ENCODE measurements at places on chromosomes 11 and 22. TPM values are rescaled to one million over a fixed set of nuclear protein-coding genes. Genes with fewer than 3 reads are reported as not detected.

The SYTL2 gene
- 74.8 TPM for total RNA-seq

The OR4D5 gene
- not detected for total RNA-seq

The INS gene
- not detected for total RNA-seq

The RTL10 gene
- 26.3 TPM for total RNA-seq

The SUSD2 gene
- total RNA-seq, result 2.7 TPM

The FGF4 gene
- not detected for total RNA-seq

The AQP11 gene
- 0.17 TPM for total RNA-seq

The ZNF214 gene
- total RNA-seq, result not detected

The SF3B2 gene
- 227 TPM for total RNA-seq

The FAM227A gene
- total RNA-seq, result not detected

The CNTF gene
- total RNA-seq, result 4.7 TPM

- DNase-seq, result no peak
Observed at GRCh38 chr11:92342034-92342720, 117.6 kb downstream of the FAT3 start.

DNA sequence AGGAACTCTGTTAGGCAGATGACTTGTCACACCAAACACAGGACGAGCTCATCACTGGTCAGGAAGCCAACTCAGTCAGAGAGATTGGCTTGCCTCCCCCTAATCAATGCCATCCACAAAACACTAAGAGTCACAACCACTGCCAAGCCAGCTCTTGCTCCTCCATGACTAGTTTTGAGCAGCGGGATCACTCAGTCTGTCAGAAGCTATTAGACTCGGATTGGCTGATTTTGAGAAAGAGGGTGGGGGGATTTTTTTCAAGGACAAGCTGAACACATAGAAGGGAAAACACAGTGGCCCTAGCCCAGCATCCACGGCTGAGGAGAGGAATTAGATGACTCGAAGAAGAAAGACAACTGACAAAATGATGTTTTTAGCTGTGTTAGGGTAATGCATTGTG, 55.9 kb downstream of the SEZ6L start:
- no peak for DNase-seq

- DNase-seq, result no peak
Observed at GRCh38 chr22:19840059-19840458, 14.6 kb downstream of the GNB1L start.

DNA sequence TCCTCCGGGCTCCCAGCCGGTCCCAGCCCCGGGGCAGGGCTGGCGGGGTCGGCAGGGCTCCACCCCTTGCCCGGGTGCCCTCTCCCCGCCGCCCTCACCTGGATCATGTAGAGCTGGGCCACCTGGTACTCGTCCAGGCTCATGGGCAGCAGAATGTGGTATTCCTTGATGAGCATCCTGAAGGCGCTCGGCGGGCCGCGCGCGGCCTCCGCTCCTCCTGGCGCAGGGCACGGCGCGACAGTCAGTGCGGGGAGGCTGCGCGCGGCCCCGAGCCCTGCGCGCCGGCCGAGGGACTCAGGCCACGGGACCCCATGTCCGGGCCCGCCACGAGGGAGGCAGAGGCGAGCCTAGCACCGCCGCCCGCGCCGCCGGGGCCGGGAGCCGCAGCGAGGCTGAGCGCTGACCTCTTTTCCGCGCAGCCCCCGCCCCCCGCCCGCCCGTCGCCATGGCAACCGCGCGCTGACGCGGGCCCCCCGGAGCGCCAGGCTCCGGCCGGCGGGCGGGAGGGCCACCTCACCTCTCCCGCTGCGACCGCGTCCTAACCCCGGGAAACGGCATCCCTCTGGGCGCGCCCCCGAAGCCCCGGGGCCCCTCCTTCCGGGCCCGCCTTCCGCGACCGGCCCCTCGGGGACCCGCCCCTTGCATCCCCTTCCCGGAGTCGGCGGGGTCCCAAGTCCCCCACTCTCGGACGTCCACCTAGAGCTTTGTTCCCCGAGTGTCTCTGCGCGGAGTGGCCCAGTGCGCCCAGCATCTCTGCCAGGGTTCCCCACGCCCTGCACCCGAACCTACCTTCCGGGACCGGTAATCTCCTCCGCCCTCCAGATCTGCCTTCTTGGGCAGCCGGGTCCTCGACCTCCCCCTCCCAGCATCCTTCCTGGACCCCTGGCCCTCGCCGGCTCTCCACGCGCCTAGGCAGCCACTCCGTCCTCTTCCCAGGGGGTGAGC, 886 bp downstream of the PITPNM1 start:
- DNase-seq, result peak; percentile 73

- no peak for DNase-seq
Observed at GRCh38 chr11:60195923-60196368, 13.1 kb upstream of the MS4A6A start.

GRCh38 chr22:48336339-48337060, 1491.2 kb downstream of the BRD1 start:
- DNase-seq, result no peak

DNA sequence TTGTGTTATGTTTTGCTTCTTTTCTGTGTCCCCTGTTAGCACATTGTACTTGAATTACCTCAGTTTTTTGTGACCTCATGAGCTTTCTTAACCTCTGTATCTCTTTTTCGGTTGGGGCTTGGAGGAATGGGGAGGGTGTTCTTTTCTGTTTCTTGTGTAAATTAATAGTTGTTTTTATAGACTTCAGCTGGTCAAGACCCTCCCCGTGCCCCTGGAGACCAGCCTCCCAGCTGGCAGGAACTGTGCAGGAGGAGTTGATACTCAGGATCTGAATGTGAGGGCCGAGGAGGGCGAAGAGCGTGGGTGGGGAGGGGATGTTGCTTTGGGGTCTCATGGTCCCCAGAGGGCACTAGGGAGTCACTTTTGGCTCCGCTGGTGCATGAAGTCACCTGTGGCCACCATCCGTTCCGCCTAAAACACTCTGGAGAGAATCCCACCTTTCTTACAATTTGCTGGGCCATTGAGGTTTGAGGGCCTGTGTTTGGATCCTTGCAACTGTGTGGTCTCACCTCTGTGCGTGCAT, 44.3 kb upstream of the NNMT start:
- DNase-seq, result no peak

DNA sequence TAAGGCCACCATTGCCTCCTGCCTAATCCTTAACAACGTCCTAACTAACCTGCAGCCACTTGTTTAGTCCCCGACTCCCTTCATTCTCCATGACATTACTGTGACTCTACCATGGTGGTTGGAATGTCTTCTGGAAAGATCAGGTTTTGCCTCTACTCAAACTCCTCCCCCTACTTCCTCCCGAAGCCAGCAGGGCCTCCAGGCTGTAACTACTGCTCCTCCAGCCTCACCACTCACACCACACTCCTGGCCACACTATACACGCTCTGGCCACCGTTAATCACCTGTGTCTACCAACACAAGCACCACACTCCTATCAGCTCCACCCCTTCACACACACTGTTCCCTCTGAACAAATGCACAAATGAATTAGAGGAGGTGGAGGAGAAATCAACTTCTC, 69.2 kb downstream of the PACSIN2 start:
- no peak for DNase-seq

GRCh38 chr11:70032470-70032795, 45.7 kb upstream of the ANO1 start:
- no peak for DNase-seq

- no peak for DNase-seq
Observed at GRCh38 chr11:117750357-117750756, 46.7 kb downstream of the DSCAML1 start.

DNA sequence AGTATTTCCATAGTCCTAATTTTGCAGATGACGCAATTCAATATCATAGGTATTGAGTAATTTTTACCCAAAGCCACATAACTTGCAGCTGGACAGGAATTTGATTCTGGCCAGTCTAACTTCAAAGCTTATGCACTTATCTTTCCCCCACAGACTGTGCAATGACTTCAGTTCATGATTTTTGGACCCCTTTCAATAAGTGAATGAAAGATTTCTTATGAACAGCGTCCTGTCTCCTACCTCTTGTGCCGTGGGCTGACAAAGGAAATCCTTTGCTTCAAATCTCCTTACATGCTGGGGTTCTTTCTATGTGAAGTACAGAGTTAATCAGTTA, 217.7 kb upstream of the KIRREL3 start:
- DNase-seq, result no peak

DNA sequence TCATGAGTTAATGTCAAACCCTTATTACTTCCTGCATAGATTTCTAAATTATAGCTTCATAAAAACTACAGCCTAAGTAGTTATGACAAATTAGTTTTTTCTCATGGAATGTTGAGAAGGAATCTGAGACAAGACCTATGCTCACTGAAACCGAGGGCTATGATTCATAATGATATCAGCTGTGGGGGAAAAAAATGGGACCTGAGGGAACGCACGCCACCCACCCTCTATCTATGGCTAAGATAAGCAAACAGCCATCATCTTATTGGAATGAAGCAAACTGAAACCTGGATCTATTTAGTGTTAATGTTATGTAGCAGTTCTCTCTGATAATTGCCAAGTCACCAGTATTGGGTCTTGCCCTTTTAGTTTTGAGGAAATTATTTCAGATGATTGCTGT, 906.9 kb upstream of the RAG2 start:
- no peak for DNase-seq

DNA sequence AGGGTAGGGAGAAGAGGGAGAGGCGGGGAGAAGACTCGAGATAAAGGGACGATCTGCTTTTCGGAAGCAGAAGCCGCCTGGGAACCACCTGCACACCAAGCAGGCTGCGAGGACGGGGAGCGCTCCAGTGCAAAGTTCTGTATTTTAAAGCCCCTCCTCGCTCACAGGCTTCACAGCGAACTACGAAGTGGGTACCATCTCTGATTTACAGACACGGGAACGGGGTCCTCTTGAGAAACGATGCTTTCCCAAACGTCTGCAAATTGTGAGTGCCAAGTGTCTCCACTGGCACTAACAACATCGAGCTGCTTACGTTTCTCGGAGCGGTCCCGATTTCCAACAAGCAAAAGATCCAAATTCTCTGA, 700 bp upstream of the STX3 start:
- DNase-seq, result no peak

DNA sequence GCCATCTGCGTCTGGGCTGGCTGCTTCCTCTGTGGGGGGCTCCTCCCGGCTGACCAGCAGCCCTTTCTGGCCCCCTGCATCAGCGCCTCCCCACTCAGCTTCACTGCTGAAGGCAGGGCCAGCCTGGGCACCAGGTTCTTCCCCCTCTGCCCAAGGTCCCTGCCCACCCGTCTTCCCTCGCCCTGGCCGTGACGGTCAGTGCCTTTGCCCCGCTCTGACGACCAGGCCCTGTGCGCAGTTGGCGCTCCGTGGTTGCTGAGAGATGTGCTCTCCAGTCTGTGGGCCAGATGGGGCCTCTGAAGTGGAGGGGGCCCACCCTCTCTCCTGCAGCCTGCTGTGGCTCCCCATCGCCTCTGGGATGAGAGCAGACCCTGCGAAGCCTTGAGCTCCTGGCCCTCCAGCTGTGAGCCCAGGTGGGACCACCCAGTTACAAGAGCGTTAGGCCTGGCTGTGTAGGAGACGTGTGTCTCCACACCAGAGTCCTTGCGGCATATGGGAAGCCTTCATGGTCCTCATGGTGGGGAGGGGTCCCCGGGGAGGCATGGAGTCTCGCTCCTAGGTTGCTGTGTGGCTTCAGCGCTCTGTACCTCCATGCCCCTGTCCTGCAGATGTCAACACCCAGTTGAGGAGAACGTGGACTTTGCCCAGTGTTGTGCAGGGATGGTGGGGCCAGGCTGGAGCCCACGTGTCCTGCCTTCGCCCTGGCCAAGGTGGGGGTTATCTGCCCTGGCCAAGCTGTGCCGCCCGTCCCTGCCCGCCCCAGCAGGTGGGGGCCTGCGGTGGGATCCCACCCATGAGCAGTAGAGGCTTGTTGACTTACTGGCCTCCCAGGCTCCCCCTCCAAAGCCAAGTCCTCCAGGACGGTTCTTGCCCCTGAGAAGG, 14.2 kb downstream of the LRP5 start:
- DNase-seq, result no peak

- DNase-seq, result no peak
Observed at GRCh38 chr11:112805658-112806057, 155.6 kb upstream of the NCAM1 start.

DNA sequence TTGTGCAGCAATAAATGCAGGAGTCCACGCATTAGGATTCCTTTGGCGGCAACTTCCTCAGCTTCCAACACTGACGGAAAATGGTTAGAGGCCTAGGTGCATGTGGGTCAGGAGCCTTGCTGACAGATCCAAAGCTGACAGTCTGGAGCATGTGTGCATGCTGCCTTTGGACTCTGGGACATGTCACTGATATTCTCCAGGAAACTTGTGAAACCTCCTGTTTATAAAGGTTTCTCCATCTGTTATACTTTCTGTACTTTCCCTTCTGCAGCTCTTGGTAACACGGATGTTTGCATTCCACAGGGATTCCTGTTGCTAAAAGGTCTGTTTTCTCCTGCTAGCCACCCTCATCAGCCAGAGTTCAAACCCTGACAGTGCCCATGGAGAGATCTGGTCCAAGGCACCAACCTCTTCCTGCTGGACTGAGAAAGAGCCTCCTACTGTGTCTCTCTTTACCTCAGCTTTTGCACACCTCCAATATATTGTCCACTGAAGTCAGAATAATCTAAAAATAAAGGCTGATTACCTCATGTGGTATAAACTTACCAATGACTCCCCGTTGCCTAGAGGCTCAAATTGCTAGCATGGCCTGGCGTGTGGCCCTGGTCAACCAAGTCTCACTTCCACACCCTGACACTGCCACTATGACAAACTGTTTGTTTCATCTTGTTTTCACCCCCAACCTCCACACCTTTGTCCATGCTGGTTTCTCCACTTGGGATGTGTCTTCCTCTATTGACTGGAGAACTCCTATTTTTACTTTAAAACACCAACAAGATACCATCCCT, 31.1 kb upstream of the LYVE1 start:
- no peak for DNase-seq

- no peak for DNase-seq
Observed at GRCh38 chr11:12990162-12990480, 19.0 kb upstream of the RASSF10 start.

GRCh38 chr22:20889025-20889704, 28.0 kb upstream of the CRKL start:
- no peak for DNase-seq

DNA sequence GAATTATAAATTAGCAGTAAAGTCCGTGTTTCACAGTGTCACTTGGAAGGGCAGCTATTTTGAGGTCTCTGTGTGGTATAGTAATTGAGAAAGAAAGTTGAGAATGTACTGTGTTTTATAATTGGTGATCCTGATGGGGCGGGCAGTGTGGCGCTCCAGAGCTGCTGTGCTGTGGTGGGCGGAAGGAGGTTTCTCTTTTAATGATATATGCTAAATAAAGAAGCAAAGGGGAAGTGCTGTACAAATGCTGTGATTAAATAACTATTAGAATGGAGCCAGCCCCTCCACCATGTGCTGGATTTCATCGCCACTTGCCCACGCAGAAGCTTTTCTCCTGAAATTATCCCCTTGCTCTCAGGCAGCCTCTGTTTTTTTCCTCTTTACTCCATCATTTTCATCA, 24.6 kb downstream of the ATXN10 start:
- DNase-seq, result no peak

GRCh38 chr11:43834286-43834685, 46.3 kb upstream of the ALKBH3 start:
- no peak for DNase-seq

DNA sequence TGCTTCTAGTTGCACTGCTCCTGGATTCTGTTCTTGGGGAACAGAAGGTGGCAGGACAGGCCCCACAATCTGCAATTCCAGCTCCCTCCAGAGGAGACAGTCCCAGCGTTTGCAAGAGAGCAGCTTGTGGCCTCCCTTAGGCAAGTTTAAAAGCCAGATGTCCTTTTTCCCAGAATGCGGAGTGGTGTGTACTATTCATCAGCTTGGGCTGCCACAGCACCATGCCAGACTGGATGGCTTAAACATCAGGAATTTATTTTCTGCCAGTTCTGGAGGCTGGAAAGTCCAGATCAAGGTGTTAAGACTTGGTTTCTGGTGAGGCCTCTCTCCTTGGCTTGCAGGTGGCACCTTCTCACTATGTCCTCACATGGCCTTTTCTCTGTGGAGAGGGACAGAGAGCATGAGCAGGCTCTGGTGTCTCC, 11.7 kb downstream of the MIAT start:
- no peak for DNase-seq

All from natural killer cell treated with Interleukin-12 subunit alpha and Interleukin-12 subunit beta and Interleukin-15 and Interleukin-18, amount 100 ng/mL, for 72 hours (primary cell).